Lower leg skin (tissue), 4 donors: ENCODE measurements at places on chromosomes 4 and X.

DNA sequence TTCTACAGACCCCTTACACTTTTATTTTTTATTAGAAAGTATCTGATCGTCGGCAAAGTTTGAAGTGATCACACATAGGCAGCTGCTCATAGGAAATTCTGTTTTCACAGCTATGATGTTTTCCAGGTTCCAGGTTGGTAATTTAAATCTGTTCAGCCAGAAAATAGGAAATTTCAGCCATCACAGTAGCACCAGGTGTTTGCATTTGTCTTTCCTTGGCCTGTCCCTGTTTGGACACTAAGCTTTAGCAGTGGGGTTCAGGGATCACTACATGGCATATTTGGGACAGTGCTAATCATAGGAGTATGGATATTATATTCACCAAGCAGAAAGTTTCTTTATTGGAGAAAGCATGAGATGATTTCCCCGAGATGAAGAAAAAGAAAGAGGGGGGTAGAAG lies 92.9 kb downstream of the ANK2 start:
- no peak for DNase-seq

DNA sequence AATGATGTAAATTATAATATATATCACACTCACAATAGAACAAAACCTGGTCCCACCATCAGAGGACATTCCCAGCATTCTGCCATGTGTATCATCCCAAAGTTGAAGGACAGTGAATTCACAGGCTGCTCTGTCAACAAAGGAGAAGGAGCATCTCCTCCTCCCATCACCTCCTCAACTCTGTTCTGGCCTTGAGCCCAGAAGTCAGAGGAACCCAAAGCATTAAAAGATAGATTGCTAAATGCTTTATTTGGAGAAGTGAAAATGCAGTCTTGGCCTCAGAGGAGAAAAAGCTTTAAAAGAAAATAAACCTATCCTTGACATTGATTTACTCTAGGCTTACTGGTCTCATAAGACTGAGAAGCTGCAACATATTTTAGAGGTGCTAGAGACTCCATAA lies 268.8 kb upstream of the RASGEF1B start:
- no peak for DNase-seq

- no peak for DNase-seq
These were observed 256.2 kb downstream of the FSTL5 start for GRCh38 chr4:161907590-161907955.

- DNase-seq = no peak
These were observed 10.8 kb upstream of the TMPRSS11B start for GRCh38 chr4:68256284-68256683.

GRCh38 chrX:16077811-16078210 lies 45.6 kb upstream of the GRPR start:
- DNase-seq = no peak

GRCh38 chr4:176971576-176972115 lies 178.9 kb upstream of the VEGFC start:
- DNase-seq = no peak

DNA sequence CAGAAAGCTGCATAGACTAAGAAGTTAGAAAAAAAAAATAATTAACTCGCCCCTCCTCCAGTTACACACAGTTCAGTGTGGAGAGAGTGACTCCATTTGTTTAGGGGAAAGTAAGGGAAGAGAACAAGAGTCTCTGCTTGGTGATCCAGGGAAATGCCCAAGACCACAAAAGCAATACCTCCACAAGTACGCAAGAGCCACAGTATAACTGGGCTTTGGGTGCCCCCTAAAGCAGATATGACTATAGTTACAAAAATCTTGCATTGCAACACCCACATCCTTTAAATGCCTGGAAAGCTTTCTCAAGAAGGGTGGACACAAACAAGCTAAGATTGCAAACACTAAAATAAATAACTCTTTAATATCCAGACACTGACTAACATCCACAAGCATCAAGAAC lies 164.2 kb upstream of the NRK start:
- DNase-seq = no peak
